ENCODE measurements at places on chromosomes 2 and 18. TPM values are rescaled to one million over a fixed set of nuclear protein-coding genes. Genes with fewer than 3 reads are reported as not detected.

DNA sequence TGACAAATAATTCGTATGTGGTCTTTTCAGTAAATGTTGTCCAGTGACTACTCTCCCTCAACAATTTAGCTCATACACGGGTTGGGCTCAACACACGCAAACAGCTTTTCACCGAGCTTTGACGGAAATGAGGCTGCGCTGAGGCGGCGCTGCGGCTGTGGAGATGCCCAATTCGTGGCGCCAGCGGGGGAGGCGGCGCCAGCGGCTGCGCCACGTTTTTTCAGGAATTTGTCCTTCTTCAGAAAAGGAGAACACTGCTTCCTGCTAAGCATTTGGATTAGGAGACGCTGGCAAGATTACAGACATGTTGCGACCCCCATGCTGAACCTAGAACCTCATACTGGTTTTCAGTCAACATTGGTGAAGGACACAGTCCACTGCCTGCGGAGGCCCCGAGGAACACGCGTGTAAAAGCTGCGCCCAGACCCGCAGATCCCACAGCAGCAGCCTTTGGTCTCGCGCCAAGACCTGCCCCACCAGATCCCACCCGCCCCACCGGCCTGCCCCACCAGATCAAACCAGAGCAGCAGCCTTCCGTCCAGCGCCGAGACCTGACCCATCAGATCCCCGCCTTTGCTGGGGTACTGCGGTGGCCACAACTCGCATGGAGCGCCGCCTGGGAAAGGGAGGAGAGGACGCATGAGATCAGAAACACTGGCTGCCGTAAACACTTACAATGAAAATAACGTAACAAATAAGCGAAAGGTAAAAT is 173.8 kb downstream of the TMEM18 start:
- H3K4me1 ChIP-seq, result no peaks in the 10 kb centered on the region
- no peak overlapping the region for H3K27ac ChIP-seq
- DNase-seq, result no peak
- H3K4me3 ChIP-seq, result no peak overlapping the region
- H3K36me3 ChIP-seq, result no peaks in the 10 kb centered on the region

GRCh38 chr2:150549381-150549780 is 61.9 kb upstream of the RND3 start:
- no peaks in the 10 kb centered on the region for H3K27me3 ChIP-seq
- DNase-seq, result no peak
- H3K4me1 ChIP-seq, result no peaks in the 10 kb centered on the region
- H3K4me3 ChIP-seq, result no peak overlapping the region

LIMS3 gene
- 32.8 TPM for total RNA-seq

DNA sequence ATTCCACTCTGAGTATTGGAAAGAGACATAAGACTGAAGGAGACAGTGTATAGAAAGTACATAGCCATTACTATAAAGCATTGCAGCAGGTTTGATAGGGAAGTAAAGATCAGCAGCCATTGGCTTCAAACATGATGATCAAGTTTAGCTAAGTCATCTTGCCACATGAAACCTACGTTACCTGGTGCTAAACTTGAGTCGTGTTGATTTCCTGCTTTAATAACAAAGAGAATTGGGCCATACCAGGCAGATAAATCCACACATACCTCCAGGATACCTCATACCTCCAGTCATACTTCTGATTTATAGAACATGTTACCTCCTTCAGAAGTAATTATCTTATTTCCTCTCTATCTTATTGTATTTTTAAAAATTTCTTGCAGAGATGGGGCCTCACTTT is 10.3 kb upstream of the KYNU start:
- no peaks in the 10 kb centered on the region for H3K36me3 ChIP-seq
- DNase-seq, result no peak
- no peaks in the 10 kb centered on the region for H3K4me1 ChIP-seq
- H3K27me3 ChIP-seq, result no peaks in the 10 kb centered on the region
- no peak overlapping the region for H3K27ac ChIP-seq

TMEM37 gene
- not detected for total RNA-seq

All from uterus (tissue), 4 donors.